M059J (cell line): ENCODE measurements at places on chromosomes 1 and 21.

DNA sequence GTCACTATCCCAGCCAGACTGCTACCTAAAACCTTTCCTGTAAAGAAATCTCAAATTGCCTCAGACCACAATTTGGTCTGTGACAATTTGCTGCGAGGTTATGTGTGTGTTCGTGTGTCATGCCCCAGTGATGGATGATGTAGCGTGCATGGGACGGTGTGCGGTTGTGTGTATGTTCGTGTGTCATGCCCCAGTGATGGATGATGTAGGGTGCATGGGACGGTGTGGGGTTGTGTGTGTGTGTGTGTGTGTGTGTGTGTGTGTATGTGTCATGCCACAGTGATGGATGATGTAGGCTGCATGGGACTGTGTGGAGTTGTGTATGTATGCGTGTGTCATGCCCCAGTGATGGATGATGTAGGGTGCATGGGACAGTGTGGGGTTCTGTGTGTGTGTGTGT is 9.4 kb downstream of the SELP start:
- no peak for DNase-seq

GRCh38 chr1:147892731-147893214 is 9.8 kb upstream of the GJA8 start:
- peak; percentile 52 for DNase-seq

DNA sequence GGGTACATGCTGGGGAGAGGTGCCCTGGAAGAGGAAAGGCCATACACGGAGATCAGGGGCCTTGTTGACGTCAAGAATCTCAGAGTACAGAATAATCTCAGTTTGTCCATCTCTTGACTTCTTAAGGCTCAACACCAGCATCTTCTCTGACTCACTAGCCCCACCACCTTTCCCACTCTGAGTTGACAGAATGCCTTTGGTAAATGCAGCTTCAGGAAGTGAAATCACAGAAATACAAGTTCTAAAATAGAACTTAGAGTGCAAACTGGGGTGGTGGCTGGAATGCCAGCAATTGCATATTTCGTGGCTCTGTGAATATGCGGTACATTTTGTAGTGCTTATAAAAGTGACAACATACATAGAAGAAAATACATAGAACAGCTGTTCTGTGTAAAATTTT is 1.6 kb downstream of the COG2 start:
- peak; percentile 13 for DNase-seq

GRCh38 chr21:14993115-14993514 is 71.7 kb downstream of the NRIP1 start:
- DNase-seq = no peak

GRCh38 chr21:45383615-45384201 is 21.3 kb upstream of the COL18A1 start:
- DNase-seq = no peak

GRCh38 chr1:65229201-65229600 is 80.1 kb upstream of the DNAJC6 start:
- DNase-seq = no peak

- DNase-seq = no peak
Measured at GRCh38 chr1:95679262-95679661, 445.3 kb downstream of the RWDD3 start.

DNA sequence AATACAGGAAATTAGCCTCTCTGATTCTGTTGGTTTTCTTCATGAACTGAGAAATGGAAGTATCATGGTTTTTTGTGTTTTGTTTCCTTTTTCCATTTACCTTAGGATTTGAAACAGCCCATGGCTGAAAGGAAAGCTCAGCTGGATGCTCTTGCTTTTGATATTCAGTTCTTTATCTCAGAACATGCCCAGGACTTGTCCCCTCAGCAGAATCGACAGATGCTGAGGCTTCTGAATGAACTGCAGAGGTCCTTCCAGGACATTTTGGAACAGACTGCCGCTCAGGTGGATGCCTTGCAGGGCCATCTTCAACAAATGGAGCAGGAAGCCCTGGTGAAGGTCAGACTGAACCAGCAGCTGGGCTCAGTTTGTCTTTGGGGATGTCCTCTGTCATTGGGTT is 142.4 kb downstream of the MACF1 start:
- DNase-seq = no peak

GRCh38 chr1:67437961-67438360 is 7.8 kb upstream of the SERBP1 start:
- no peak for DNase-seq

DNA sequence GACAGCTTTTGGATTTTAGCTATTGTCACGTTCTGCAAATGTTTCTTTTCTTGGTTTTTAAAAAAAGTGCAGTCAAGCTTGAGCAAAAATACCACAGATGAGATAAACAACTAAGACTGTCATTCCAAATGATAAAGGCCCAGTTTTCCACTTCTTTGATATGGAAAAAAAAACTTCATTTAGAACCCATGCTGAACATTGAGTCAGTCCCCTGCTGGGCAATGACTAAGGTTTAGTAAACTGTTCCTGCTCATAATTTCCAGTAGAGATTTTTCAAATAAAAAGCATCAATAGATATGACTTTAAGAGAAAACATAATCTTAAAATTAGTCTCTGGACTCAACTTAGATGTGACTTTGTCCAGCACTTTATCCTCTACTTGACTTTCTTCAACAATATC is 167.9 kb upstream of the C8B start:
- peak; percentile 17 for DNase-seq

DNA sequence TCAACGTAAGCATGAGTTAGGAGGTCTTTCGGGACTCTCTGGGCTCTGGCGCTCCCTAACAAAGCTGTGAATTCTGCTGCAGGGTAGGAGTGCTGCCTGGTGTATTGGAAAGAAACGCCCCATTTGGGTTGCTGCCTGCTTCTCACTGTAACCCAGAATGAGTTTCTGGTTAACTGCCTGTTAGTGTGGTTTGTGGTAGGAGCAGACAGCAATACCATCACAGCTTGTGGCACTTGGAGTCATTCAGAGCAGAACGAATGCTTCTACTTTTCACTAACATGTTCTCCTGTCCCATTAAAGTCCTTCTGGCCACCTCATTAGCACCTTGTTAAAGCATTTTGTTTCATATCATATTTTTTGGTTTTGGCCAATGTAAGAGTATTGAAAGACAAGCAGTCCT is 18.1 kb downstream of the MAP3K7CL start:
- DNase-seq = peak; percentile 92
